ENCODE measurements at places on chromosomes 7 and 10. TPM values are rescaled to one million over a fixed set of nuclear protein-coding genes. Genes with fewer than 3 reads are reported as not detected.
A peak's percentile ranks its signal among the peaks of the same experiment; 100 is the strongest.

Gene HECW1
- total RNA-seq = 0.99 TPM

Gene PRKRIP1
- total RNA-seq = 17.5 TPM

- H3K4me3 ChIP-seq = no peak overlapping the region
- no peak overlapping the region for H3K27ac ChIP-seq
- peaks cover 53% of the 10 kb centered on the region for H3K4me1 ChIP-seq
- no peaks in the 10 kb centered on the region for H3K27me3 ChIP-seq
- H3K36me3 ChIP-seq = no peaks in the 10 kb centered on the region
Observed at GRCh38 chr7:43763183-43763582, 4.7 kb downstream of the BLVRA start.

GRCh38 chr10:86580521-86580891, 58.9 kb upstream of the WAPL start:
- H3K36me3 ChIP-seq = no peaks in the 10 kb centered on the region
- no peak overlapping the region for H3K27ac ChIP-seq
- no peaks in the 10 kb centered on the region for H3K27me3 ChIP-seq
- H3K4me1 ChIP-seq = peaks cover 6% of the 10 kb centered on the region
- no peak overlapping the region for H3K4me3 ChIP-seq

Gene CYP2C9
- total RNA-seq = not detected

GRCh38 chr10:102504179-102504975, 605 bp downstream of the SUFU start:
- no peak for DNase-seq
- peaks cover 40% of the 10 kb centered on the region for H3K4me1 ChIP-seq
- H3K27ac ChIP-seq = peak overlapping the region; percentile 98
- H3K27me3 ChIP-seq = no peaks in the 10 kb centered on the region
- H3K36me3 ChIP-seq = peaks cover 12% of the 10 kb centered on the region
- H3K4me3 ChIP-seq = peak overlapping the region; percentile 87

Measured in esophagus muscularis mucosa (tissue), 4 donors.